Endothelial cell of umbilical vein (primary cell): ENCODE measurements at places on chromosomes 13 and 19. TPM values are rescaled to one million over a fixed set of nuclear protein-coding genes. Genes with fewer than 3 reads are reported as not detected.

GRCh38 chr19:38733493-38734175, 10.6 kb downstream of the CAPN12 start:
- no peak for DNase-seq

GRCh38 chr13:102680133-102680717, 14.6 kb downstream of the METTL21C start:
- no peak for DNase-seq

- no peak for DNase-seq
Observed at GRCh38 chr13:67048821-67049150, 181.3 kb downstream of the PCDH9 start.

DNA sequence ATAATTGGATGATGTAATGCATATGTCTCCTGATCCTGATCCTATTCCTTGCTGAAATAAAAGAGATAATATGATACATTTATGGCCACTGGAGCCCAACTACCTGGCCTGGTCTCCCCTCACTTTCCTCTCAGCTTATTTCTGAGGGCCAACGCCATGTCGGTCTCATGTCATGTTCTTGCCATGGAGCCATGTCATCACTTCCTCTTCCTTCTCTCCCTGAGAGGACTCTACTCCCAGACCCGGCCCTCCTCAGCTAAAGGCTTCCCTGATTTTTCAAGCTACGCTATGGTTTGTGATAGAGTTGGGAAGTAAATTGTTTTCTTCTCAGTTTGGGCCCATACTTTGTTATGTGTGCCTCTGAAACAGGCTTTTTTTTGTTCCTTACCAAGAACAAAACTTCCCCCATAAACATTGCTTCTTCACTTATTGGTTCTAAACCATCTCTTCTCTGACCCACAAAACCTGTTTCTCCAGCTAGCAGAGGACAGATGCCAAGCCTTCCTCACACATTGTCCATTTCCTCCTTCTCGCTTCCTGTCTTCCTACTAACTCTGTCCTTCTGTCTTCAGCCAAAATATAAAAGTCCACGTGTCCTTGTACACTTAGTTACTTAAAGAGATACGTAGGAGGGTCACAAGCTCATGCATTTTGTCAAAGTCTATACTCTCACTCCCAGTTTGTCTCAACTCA, 319.9 kb upstream of the DACH1 start:
- no peak for DNase-seq

- DNase-seq: peak; percentile 83
Observed at GRCh38 chr13:43804461-43805070, 17.8 kb upstream of the ENOX1 start.

DNA sequence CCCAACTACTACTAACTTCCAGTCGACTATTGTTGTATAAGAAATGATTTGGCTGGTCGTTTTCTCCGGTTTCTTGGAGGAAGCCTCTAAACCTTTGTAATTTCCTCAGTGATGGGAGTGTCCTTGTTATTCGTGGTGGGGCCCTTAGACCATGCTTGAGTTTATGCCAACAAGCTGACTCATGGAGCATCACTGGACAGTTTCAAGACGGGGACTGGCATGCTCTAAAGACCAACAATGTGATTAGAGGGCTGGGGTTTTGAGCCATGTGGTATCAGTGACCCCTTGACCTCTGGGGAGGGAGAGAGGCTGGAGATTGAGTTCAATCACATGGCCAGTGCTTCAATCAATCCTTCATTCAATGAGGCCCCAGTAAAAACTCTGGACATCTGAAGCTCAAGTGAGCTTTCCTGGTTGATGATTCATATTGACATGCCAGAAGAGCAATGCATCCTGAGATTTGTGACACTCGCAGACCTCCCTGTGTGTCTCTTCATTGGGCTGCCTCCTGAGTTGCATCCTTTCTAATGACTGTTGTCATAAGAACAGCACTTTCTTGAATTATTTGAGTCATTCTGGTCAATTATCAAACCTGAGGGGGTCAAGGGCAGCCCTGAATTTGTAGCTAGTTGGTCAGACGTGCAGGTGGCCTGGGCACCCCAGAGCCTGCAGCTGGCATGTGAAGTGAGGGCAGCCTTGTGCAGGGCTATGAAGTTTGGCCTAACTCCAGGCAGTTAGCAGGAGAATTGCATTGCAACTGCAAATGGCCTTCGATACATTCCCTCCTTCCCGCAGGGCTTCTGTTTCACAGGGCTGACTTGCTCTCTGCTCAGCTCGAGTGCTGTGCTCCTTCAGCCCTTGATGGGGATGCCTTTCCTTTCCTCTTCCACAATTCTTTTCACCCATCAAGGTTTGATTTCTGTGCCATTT, 246.5 kb downstream of the FGF9 start:
- no peak for DNase-seq

DNA sequence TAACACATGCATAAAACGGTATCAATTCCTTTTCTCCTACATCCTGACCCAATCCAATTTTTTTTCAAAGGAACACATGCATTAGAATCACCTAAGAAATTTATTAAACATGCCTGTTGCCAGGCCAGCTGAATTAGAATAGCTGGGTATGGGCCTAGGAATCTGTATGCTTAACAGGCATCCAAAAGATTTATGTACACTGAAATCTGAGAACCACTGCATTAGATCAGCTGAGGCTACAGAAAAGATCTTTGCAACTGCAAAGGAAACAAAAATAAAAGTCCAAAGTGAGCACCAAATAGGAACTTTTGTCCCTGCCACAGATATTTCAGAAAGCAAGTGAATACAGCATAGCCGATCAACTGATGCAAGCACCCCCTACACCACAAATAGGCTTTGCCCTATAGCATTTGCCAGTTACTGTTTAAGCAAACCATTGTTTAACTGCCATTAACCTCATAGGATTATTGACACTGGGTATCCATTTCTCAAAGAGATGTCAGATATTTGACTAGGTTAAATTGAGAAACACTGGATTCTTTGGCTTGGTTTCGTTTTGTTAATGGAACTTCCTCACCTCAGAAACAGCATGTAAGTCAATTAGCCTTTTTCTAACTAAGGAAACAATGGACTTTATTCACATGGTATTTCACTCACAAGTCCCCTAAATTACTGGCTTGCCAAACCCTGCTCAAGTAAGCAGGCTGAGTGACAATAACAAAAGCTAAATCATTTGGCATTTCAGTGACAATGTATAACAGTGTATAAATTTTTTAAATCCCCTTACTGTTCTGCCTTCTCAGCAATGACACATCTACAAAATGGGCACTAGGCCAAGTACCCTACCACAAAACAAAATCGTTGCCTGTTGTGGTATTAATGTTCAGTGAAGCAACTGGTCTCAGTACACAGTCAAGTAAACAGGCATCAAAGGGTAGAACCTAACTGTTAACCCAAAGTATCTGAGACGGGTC, 67.8 kb downstream of the SUCLA2 start:
- no peak for DNase-seq

GRCh38 chr19:48354332-48354992, 9.3 kb downstream of the TMEM143 start:
- no peak for DNase-seq

- peak; percentile 52 for DNase-seq
Observed at GRCh38 chr13:31797154-31797775, 57.9 kb downstream of the RXFP2 start.

- no peak for DNase-seq
Observed at GRCh38 chr13:60583911-60584753, 187.1 kb downstream of the TDRD3 start.

GRCh38 chr19:33811736-33812387, 15.2 kb downstream of the KCTD15 start:
- no peak for DNase-seq

- DNase-seq: peak; percentile 24
Observed at GRCh38 chr19:37932985-37933936, 26.3 kb downstream of the SIPA1L3 start.

DNA sequence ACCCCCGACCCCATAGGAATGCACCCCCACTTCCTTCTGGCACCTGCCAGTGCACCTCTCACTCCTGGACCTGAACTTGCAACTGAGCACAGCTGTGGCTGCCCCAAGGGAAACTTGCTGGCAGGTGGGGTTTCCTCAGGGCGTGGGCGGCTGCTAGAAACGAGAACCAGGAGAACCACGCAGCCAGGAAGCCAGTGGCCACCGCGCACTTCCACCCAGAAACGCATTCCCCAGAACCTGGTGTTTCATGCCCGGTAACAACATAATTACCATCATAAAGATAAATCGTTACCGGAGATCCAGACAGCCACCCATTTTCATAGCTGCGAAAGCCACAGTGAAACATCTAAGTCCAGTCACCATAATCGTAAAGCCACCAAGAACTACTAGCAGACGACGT, 75.2 kb upstream of the C13orf46 start:
- DNase-seq: no peak

GRCh38 chr13:101965096-101965495, 436.8 kb downstream of the FGF14 start:
- no peak for DNase-seq

DNA sequence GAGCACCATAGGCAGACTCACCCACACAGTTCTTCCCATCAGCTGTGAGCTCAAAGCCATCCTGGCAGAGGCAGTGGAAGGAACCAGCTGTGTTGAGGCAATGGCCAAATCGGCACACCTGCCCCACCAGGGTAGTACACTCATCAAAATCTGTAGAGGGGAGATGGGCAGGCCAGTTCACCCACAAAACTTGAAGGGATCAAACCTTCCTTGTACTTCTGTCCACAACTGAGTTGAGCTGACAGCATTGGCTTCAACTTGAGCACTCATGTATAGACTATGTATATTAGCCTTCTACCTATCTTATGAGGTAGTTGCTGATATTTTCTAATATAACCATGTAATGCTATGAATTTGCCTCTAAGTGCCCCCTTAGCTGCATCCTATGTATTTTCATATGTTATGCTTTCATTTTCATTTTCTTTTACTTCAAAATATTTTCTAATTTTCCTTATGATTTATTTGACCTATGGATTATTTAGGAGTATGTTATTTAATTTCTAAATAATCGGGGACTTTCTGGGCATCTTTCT, 42.9 kb downstream of the CCL25 start:
- no peak for DNase-seq

DNA sequence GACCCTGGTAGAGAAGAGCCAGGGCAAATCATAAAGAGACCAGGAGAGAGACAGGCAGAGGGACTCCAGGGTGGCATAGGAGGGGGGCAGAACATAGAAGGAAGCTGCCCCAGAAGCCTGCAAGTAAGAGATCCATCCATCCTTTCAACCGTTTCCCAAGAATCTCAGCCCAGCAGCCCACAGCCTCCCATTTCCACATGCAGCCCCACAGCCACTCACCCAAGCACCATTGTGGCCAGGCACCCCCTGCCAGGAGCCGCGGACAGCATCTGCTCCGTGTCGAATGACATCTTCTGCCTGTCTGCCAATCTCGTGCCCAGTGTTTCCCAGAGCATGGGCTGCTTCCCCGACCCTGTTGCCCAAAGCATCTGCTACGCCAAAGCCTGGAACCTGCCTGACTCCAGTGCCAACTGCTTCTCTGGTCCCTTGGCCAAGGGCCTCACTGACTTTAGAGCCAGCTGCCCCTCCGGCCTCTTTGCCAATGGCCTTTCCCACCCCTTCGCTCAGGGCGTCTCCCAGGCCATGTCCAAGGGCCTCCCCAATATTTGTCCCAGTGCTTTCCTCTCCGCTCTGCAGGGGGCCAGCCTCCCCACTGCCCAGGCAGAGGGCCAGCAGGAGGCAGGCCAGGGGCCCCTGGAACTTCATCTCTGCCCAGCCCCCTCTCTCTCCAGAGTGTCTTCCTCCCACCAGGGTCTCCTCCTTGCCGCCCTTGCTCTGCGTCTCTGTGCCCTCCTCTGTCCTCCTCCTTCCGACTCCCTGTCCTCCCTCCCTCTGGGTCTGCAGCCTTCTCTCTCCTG, 420 bp downstream of the DMKN start:
- DNase-seq: no peak

GRCh38 chr13:44394658-44395057, 21.0 kb downstream of the SERP2 start:
- DNase-seq: no peak

GRCh38 chr13:21058361-21058760, 3.0 kb downstream of the LATS2 start:
- peak; percentile 69 for DNase-seq

GRCh38 chr19:39449116-39449797, 3.9 kb downstream of the SUPT5H start:
- no peak for DNase-seq

- peak; percentile 29 for DNase-seq
Observed at GRCh38 chr13:99617474-99618255, 116.4 kb downstream of the TM9SF2 start.

DNA sequence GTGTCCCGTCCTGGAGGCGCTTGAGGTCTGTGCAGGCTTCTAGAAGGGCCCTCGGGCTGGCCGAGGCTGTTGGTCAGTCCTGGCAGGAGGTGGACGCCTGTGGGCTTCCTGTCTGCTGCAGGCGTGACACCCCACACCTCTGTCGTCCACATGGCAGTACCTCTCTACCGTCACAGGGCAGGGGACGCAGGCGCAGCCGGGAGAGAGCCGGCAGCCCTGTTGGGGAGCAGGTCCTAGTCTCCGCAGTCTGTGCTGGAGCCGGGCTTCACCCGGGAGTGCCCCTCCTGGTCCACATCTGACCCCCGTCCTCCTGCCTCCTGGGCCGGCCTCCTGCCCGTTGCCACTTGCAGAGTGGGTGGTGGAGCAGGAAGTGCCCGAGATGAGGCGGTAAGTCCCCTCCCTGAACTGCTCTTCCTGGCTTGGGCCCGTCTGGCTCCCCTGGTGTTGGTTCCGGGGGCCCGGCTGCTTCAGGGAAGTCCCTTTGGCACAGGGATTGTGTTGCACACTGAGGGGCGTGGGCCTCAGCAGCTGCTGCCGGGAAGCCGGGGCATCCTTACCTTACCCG, 106.0 kb downstream of the KDM4B start:
- DNase-seq: no peak

GRCh38 chr19:10521461-10522171, 4.4 kb upstream of the S1PR5 start:
- DNase-seq: no peak

- no peak for DNase-seq
Observed at GRCh38 chr13:31970231-31970930, 61.2 kb upstream of the FRY start.

- DNase-seq: no peak
Observed at GRCh38 chr19:42542791-42543190, 14.5 kb upstream of the CEACAM1 start.

The C5AR2 gene
- not detected in 2 replicates for total RNA-seq

The GPALPP1 gene
- total RNA-seq: 26.1 and 28.2 TPM in 2 replicates

The FFAR2 gene
- not detected in 2 replicates for total RNA-seq

The PDE4A gene
- total RNA-seq: 9.9 and 10.0 TPM in 2 replicates

The ZNF382 gene
- total RNA-seq: 4.2 and 4.3 TPM in 2 replicates

The ZNF738 gene
- 10.1 and 10.8 TPM in 2 replicates for total RNA-seq

The SLC10A2 gene
- not detected in 2 replicates for total RNA-seq

The STXBP2 gene
- 70.0 and 87.6 TPM in 2 replicates for total RNA-seq

The UTP14C gene
- total RNA-seq: 9.4 and 10.9 TPM in 2 replicates

The ZNF729 gene
- total RNA-seq: not detected in 2 replicates

The VSTM1 gene
- not detected in 2 replicates for total RNA-seq

The LGALS13 gene
- total RNA-seq: not detected in 2 replicates

The ZNF225 gene
- total RNA-seq: 3.9 and 4.1 TPM in 2 replicates

The ADM5 gene
- 3.3 and 4.4 TPM in 2 replicates for total RNA-seq

The SRRM5 gene
- total RNA-seq: 0.27 and 0.32 TPM in 2 replicates

The ZNF429 gene
- 2.4 and 2.6 TPM in 2 replicates for total RNA-seq
